ENCODE measurements at places on chromosomes 1 and 21.

- no peak for DNase-seq
These were observed 23.1 kb downstream of the HSD11B1 start for GRCh38 chr1:209727785-209728184.

GRCh38 chr1:92399076-92399475 is 87.6 kb downstream of the GFI1 start:
- DNase-seq: no peak

DNA sequence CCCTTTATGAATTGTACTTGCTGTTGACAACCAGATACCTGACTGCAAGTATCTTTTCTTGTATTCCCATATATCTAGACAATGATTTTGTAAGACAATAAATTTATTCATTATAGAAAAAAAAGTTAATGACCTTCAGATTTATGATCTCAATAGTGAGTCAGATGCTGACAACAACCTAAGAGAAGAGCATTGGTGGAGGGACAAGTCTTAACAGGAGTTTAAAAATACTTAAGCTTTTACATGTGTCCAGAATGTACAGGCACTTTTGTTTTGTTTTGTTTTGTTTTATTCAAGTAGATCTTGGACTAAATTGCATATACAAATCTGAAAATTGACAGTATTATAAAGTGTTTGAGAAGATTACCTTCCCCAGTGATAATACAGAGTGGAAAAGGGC is 1544.6 kb upstream of the B3GALT2 start:
- DNase-seq: no peak

DNA sequence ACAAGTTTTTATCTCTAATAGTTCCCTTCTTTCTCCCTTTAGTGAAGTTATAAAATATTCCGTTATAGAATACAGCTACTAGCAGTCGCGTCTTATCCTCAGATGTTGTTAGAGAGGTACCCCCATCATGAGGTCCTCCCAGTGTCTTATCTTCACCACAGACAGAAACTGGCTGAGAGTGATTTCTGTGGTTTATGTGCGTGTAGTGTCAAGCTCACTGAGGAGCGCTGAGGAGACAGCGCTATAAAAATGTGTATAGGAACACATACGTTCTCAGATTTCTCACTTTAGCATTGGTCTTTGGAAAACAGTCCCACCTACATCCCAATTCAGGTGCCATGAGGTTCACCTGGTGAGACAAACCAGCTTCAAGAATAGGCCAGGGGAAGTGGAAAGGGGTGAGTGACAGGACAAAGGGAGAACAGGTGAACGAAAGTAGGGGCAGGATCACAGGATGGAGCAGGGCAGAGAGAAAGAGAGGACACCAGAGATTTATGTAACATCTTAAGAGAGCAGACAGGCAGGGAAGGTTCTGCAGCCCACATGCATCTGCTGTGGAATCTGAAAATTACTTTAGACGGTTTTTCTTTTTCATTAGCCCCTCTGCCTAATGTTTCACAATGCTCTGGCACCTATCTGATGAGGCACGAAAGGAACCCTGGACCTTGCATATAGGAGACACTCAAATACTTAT is 2.7 kb upstream of the PLEKHO1 start:
- no peak for DNase-seq

- no peak for DNase-seq
These were observed 34.0 kb downstream of the ELK4 start for GRCh38 chr1:205597691-205598314.

Measured in RKO (cell line).